Endothelial cell (in vitro differentiated cells): ENCODE measurements at places on chromosomes 4 and X. TPM values are rescaled to one million over a fixed set of nuclear protein-coding genes. Genes with fewer than 3 reads are reported as not detected.

Gene SPARCL1
- total RNA-seq: 3.3 TPM

Gene PRRG1
- total RNA-seq: 16.5 TPM

Gene XG
- total RNA-seq: 0.18 TPM

Gene STK26
- total RNA-seq: 29.7 TPM

Gene GIMD1
- not detected for total RNA-seq

Gene CASK
- total RNA-seq: 62.5 TPM

Gene TNMD
- total RNA-seq: not detected

Gene TBX22
- total RNA-seq: 0.36 TPM

Gene ENAM
- 0.18 TPM for total RNA-seq

Gene LUZP4
- not detected for total RNA-seq

Gene TEX13C
- not detected for total RNA-seq

Gene RPA4
- 1.9 TPM for total RNA-seq

Gene FABP2
- total RNA-seq: not detected

Gene TIGD4
- total RNA-seq: 1.3 TPM

Gene GPRASP1
- 3.9 TPM for total RNA-seq

Gene XPNPEP2
- 1.7 TPM for total RNA-seq

Gene AR
- 20.2 TPM for total RNA-seq

Gene MAP7D3
- 6.6 TPM for total RNA-seq
